ENCODE measurements at places on chromosomes 1 and 21.

DNA sequence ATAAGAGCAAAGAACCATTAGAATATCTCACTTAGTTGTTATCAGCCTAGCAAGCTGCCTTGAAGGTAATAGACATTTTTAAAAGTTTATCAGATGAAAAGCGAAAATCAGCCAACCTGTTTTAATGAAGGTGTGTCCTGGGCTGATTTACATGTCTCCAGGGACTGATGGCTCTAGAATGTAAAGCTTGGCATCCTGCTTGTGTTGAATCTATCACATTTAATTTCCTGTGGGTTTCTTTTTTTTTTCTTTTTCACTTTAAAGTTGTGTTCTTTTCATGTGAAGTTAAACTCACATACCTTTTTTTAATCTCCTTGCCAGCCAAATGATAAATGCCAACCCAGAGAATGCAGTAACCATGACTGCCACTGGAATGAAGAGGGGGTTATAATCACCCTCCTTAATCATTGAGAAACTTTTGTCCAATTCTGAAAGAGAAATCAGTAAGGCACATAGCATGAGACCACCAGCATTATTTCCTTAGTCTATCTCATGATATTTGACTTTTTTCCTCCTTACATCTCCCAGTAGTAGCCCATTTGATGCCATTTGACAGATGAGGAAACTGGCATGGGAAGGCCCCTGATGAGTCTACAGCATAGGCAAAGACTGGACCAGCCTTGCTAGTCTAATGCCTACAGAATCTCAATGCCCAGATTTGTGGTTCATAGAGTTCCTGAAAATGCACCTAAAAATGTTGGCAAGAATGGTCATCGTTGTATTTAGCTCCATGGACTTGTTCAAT, 10.0 kb downstream of the SELL start:
- no peak for DNase-seq

GRCh38 chr1:242456726-242457269, 67.7 kb downstream of the PLD5 start:
- no peak for DNase-seq

GRCh38 chr1:177133977-177134538, 30.5 kb downstream of the ASTN1 start:
- DNase-seq: no peak

DNA sequence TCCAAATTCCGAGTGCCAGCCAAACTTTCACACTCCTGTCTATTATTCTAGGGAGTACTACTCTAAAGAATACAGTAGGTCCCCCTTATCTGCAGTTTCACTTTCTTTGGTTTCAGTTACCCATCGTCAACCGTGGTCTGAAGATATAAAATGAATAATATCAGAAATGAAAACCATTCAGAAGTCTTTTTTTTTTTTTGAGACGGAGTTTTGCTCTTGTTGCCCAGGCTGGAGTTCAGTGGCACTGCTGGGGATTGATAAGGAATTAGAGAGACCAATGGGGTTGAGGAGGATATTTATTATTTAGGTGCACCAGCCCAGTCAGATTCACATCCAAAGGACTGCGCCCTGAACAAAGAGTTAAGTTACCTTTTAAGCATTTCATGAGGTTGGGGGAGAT, 52.9 kb upstream of the SRSF10 start:
- DNase-seq: no peak

- no peak for DNase-seq
Measured at GRCh38 chr1:80666073-80666472, 1134.7 kb upstream of the ADGRL2 start.

DNA sequence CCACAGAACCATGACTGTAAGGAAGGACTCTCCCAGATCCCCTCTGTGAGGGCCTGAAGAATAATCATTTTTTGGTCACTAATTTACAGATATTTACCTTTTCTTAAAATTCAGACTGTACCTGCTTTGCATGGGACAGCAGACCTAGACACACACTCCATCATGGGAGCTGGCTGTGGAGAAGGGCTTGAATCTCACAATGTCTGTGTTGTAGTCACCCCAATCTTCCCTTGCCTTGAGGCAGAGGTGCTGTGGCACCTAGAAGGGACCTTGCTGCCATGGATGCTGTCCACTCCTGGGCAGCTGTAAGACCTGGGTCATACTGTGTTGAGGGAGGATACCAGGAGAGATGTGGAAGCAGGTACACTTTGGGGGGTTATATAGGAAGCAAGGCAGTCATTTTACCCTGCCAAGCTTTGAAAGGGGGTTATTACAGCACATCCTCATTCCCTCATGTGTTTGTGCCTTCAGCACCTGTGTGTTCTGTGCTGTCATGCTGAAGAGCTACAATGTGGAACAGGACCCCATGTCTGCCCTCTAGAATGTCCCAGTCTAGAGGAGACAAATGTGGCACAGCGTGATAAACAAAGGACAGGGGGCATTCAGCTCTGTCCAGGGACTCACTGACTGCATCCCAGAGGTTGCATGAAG, 27.1 kb downstream of the TRAF5 start:
- DNase-seq: no peak

DNA sequence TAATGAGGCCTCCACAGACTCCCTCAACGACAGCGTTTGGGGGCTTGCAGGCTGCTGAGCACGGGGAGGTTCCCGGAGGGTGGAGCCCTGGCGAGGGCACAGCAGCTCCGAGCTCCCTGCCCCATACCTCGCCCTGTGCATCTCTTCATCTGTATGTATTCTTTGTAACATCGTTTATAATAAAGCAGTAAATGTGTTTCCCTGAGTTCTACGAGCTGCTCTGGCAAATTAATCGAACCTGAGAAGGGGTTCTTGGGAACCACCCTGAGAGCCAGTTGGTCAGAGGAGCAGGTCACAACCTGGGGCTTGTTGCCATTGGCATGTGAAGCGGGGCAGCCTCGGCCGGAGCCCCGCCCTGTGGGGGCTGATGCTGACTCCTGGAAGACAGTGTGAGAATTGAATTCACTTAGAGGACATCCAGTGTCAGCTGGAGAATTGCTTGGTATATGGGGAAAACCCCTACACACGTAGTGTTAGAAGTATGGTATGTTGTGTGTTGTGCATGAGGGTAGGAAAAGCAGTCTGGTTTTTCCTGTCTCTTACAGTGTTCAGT, 11.5 kb downstream of the SLC37A1 start:
- DNase-seq: no peak

GRCh38 chr1:165842671-165843129, 15.3 kb downstream of the UCK2 start:
- DNase-seq: no peak

DNA sequence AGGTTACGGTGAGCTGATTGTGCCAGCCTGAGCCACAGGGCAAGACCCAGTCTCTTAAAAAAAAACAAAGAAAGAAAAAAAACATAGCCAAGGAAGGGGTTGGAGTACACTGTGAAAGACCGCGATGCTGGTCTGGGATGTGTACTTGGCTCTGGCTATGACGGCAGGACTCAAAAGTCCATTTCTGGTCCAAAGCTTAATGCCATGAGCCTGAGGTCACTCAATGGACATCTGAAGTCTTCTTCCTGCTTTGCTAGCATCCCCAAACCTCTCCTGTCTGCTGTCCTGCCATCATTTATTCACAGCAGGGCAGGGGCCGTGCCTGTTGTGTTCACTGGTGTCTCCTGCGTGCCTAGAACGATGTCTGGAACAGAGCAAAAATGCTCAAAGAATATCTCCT, 1.5 kb upstream of the ARHGEF10L start:
- DNase-seq: no peak

GRCh38 chr1:243513726-243514491, 258.1 kb downstream of the SDCCAG8 start:
- DNase-seq: no peak

Measured in stimulated activated CD4-positive, alpha-beta T cell treated with anti-CD3 and anti-CD28 coated beads, TNF-alpha, amount 100 ng/mL, for 1 hour (primary cell).